ENCODE measurements at places on chromosomes 7 and 10.

DNA sequence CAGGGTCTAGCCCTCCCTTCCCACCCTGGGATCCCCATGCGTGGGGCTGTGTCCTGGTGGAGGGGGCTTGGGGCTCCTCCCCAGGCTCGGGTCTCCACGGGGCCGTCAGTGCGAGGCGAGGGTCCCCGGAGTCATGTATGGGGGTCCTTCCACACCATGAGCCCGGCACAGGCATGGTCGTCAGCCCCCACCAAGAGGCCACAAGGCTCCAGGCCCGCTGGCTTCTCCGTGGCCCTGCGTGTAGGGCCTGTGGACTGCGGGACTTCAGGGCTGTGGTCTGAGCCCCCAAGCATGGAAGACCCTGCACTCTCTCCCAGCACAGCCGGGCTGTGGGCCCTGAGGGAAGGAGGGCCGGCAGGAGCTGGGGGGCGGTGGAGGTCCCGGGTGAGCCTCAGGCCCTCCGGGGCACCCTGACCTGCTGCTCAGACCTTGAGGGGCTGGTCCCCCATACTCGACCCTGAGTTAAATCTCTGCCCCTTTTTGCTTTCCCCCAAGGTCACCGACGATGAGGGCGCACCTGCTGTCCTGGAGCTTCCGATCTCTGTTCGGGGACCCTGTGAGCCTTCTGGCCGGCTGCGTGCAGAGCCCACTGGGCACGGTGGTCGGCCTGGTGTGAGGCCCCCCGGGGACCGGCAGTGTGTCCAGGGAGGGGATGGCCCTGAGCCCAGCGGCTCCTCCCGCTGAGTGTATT is 19.7 kb downstream of the PWWP2B start:
- no peak for DNase-seq

- DNase-seq = peak; percentile 45
These were observed 159.7 kb downstream of the SGMS1 start for GRCh38 chr10:50464004-50464409.

DNA sequence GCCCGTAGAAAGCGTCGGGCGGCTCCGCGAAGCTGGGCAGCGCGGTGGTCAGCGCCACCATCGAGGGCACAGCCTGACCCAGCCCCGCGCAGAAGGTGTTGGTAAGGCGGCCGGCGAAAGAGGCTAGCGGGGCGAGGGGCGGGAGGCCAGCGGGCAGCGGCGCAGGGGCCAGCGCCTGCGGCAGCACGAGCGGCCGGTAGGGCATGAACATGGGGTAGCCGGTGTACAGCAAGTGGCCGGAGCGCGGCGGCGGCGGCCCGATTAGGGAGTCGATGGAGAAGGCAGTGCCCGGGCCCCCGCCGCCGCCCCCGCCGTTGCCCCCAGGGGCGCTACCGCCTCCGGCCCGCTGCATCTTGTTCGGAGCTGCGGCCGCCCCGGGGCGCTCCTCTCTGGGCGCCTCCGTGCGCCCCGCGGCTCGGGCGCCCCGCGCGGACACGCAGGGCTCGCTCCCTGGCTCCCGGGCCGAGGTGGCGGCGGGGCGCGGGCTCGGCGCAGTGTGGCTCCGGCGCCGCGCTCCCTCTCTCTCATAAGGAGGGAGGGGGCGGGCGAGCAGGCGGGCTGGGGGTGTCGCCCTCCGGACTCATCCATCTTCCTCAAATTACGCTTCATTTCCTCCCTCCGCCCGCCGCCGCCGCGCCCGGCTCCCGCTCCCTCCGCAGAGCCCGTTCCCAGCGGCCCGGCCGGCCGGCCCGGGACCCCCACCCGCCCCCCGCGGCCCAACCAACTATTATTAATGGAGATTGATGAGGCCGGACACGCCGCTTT is at the start of gene GBX1:
TSS of gene GBX1 (minus strand) at position 498 of the 765 bp plus-strand sequence. CDS start at position 352, 146 bp downstream.
- no peak for DNase-seq

- no peak for DNase-seq
These were observed 318.5 kb downstream of the WDR37 start for GRCh38 chr10:1374511-1375345.

DNA sequence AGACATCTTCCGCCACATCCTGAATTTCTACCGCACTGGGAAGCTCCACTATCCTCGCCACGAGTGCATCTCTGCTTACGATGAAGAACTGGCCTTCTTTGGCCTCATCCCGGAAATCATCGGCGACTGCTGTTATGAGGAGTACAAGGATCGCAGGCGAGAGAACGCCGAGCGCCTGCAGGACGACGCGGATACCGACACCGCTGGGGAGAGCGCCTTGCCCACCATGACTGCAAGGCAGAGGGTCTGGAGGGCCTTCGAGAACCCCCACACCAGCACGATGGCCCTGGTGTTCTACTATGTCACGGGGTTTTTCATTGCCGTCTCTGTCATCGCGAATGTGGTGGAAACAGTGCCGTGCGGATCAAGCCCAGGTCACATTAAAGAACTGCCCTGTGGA is 1.9 kb downstream of the KCND2 start:
- no peak for DNase-seq

- peak; percentile 37 for DNase-seq
These were observed 13.5 kb upstream of the MSRB2 start for GRCh38 chr10:23081891-23082290.

Measured in fibroblast of pulmonary artery (primary cell).